ENCODE measurements at places on chromosomes 6 and 20. TPM values are rescaled to one million over a fixed set of nuclear protein-coding genes. Genes with fewer than 3 reads are reported as not detected.
A peak's percentile ranks its signal among the peaks of the same experiment; 100 is the strongest.

- DNase-seq = no peak
These were observed 180.2 kb upstream of the HDAC2 start for GRCh38 chr6:114151064-114151690.

WFDC5 gene
- not detected for polyA plus RNA-seq

DNA sequence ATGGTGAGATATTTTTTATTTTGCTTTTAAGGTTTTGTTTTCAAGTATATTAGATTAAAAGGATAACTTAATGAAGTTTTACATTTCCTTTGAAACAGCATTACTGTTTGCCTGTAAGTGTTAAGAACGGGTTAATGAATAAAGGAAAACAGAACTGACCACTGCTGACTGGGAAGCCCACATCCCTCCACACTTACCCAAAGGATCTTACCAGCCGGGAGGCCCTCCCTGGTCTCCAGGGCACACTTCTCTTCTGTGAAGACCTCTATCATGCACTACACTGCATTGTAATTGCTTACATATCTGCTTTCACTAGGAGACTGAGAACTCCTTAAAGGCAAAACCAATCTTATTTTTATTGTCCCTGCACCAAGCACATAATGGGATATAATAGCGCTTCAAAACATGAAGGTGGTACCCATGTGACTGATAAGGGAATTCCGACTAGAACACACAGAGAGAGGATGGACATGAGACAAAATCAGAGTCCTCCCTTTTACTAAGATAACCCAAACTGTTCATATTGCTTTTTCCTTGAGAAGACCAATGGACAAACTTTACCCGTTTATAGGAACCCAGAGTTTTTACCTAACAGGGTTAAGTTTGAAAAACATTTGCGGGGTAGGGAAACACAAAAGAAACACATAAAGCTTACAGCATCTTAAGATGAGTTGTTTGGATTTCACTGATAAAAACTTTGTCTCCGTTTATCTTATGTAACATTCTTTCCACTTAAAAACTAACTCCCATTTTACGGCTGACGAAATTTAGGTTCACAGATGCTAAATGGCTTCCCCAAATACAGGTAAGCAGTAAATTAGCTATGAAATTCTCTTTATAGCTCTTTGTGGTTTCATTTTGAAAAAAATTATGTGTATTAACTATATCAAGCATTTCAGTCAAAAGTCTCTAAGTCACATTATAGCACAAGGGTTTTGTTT is 8.7 kb downstream of the EZR start:
- peak; percentile 36 for DNase-seq

DNA sequence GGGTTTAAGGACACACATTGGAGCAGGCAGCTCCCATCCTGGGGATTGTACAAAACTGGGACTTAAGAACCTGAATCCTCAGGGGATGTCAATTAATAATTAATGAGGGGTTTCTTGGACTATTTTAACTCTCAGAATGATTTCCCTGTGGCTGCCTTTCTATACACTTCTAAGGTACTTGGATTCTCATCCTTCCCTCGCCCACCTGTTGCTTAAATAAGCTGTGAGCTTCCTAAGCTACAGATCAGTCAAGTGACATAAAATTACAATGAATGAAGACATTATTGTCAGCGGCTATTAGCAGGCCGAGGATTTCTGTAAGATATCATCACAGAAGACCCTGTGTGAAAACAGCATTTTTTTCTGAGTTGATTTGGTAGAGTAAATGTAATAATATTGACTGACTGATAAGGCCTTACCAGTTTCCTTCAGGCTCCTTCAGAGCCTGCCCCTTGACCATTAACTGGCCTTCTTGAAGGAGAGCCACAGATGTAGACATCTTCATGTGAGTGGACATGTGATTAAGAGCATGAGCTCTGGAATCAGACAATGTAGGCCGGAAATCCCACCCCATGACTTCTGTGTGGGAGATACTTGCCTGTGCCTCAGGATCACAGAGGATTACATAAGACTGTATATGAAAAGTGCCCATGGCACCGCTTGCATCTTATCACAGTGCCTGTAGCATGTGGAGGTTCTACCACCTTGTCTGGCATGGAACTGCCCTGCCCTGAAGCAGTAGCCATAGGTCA is 101.7 kb downstream of the TULP4 start:
- DNase-seq = no peak
